ENCODE measurements at places on chromosomes 11 and 22.

GRCh38 chr22:19730198-19730597 is 6.9 kb downstream of the GP1BB start:
- H3K4me1 ChIP-seq: no peaks in the 10 kb centered on the region
- H3K27me3 ChIP-seq: no peaks in the 10 kb centered on the region
- H3K36me3 ChIP-seq: no peaks in the 10 kb centered on the region
- H3K4me3 ChIP-seq: no peak overlapping the region

- DNase-seq: no peak
- H3K27ac ChIP-seq: no peak overlapping the region
- no peaks in the 10 kb centered on the region for H3K4me1 ChIP-seq
- H3K4me3 ChIP-seq: no peak overlapping the region
- H3K27me3 ChIP-seq: no peaks in the 10 kb centered on the region
- H3K36me3 ChIP-seq: no peaks in the 10 kb centered on the region
These were observed 186.6 kb downstream of the JRKL start for GRCh38 chr11:96576383-96576782.

DNA sequence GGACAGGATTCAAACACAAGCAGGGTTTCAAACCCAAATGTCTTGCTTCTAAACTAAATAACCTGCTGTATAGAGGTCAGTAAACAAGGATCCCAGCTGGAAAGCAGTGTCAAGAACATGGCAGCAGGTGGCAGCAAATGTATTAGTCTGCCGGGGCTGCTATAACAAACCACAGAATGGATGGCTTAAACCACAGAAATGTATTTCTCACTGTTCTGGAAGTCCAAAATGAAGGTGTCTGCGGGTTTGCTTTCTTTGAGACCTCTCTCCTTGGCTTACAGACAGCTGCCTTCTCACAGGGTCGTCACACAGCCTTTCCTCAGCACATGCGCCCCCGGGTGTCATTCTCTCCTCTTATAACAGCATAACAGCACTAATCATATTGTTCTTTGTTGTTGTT is 65.1 kb upstream of the LRRC55 start:
- no peak overlapping the region for H3K4me3 ChIP-seq
- no peak for DNase-seq
- H3K36me3 ChIP-seq: no peaks in the 10 kb centered on the region
- H3K27ac ChIP-seq: no peak overlapping the region
- H3K27me3 ChIP-seq: no peaks in the 10 kb centered on the region

- no peak for DNase-seq
- H3K36me3 ChIP-seq: no peaks in the 10 kb centered on the region
- no peaks in the 10 kb centered on the region for H3K4me1 ChIP-seq
- no peak overlapping the region for H3K27ac ChIP-seq
- H3K4me3 ChIP-seq: no peak overlapping the region
- H3K27me3 ChIP-seq: no peaks in the 10 kb centered on the region
These were observed 68.7 kb downstream of the CCDC81 start for GRCh38 chr11:86443415-86443814.

DNA sequence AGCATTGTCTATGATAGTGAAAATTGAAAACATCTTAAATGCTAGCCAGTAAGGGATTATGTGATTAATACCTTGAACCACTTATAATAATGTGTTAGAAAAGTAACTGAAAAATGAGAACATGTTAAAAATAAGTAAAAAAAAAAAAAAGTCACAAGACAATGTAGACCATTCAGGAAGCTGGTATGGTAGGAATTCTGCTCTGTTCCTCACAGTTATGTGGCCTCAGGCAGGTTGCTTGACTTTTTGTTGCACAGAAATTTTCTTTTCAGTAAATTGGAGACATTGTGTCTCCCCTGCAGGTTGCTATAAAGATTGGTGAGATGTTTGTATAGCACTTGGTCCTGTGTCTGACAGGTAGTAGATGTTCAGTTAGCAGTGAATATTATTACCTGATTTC is 17.3 kb upstream of the PLET1 start:
- H3K4me1 ChIP-seq: no peaks in the 10 kb centered on the region
- H3K27ac ChIP-seq: no peak overlapping the region
- no peak for DNase-seq
- H3K36me3 ChIP-seq: no peaks in the 10 kb centered on the region
- no peaks in the 10 kb centered on the region for H3K27me3 ChIP-seq
- H3K4me3 ChIP-seq: no peak overlapping the region

GRCh38 chr22:50148991-50149721 is 21.4 kb upstream of the PANX2 start:
- no peak overlapping the region for H3K4me3 ChIP-seq
- no peaks in the 10 kb centered on the region for H3K36me3 ChIP-seq
- H3K27me3 ChIP-seq: no peaks in the 10 kb centered on the region
- H3K4me1 ChIP-seq: no peaks in the 10 kb centered on the region

GRCh38 chr11:6667733-6668374 is 12.2 kb upstream of the DCHS1 start:
- H3K4me1 ChIP-seq: no peaks in the 10 kb centered on the region
- no peaks in the 10 kb centered on the region for H3K27me3 ChIP-seq
- H3K36me3 ChIP-seq: no peaks in the 10 kb centered on the region
- no peak overlapping the region for H3K4me3 ChIP-seq
- no peak overlapping the region for H3K27ac ChIP-seq
- DNase-seq: no peak

DNA sequence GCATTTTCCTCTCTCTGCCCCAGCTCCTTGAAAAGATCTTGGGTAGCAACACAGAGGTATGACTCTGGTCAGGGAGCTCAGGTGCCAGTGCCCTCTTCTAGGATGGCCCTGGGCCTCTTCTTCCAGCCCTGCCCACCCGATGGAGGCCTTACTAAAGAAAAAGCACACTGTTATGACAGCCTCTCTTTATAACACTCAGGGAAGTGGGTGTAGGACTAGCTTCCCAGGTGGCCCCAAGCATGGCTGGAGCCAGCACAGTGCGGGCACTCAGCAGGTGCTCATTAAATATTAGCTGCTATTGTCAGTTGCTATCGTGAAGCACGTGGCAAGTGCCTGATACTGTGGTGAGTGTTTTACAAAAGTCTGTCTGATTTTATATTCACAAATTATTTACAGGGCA is 127.2 kb upstream of the B3GAT1 start:
- H3K4me1 ChIP-seq: no peaks in the 10 kb centered on the region
- DNase-seq: no peak
- no peak overlapping the region for H3K4me3 ChIP-seq
- H3K27ac ChIP-seq: no peak overlapping the region

DNA sequence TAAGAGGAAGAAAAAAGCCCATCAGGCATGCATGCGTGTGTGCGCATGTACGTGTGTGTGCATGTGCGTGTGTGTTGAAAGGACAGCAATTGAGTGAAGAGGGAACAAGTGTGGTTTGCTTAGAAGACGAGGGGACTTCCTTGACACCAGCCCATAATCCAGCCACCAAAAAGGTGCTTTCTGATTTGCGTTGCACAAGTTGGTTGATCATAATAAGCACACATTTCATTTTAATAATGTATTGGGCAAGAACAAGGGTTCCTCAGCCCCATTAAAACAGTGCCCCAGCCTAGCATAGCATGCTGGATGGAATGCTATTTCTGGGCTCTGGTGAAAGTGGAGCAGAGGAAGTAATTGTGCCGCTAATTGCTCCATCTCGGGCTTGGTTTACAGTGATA is 493.2 kb downstream of the MIAT start:
- no peaks in the 10 kb centered on the region for H3K27me3 ChIP-seq
- H3K27ac ChIP-seq: no peak overlapping the region
- H3K4me3 ChIP-seq: no peak overlapping the region
- no peak for DNase-seq

GRCh38 chr11:13141731-13142709 is 132.9 kb downstream of the RASSF10 start:
- no peak overlapping the region for H3K4me3 ChIP-seq
- peaks cover 6% of the 10 kb centered on the region for H3K4me1 ChIP-seq
- no peaks in the 10 kb centered on the region for H3K36me3 ChIP-seq
- no peak overlapping the region for H3K27ac ChIP-seq
- no peaks in the 10 kb centered on the region for H3K27me3 ChIP-seq
- no peak for DNase-seq

DNA sequence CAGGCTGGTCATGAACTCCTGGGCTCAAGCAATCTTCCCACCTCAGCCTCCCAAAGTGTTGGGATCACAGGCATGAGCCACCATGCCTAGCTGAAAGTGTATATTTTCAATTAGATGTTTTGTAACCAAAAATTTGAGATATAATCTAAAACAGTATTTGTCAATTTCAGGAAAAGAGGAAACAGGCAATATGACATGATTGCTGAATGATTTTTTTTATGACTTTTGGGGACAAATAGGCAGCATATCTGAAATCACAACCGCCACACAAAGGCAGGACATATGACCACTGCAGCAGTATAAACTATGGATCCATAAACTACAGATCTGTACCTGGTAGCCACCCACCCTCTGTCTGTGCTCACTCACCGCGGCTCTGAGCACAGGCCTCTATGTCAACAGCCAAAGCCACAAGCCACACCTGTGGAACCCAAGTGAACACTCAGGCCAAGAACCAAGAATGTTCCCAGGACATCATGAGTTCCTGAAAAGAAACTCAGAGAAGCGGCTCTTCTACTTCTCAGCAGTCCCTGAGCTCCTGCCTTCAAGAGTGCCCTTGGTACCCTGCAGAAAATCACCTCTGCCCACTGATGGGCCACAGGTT is 22.5 kb downstream of the PISD start:
- no peak for DNase-seq
- H3K36me3 ChIP-seq: no peaks in the 10 kb centered on the region
- no peaks in the 10 kb centered on the region for H3K4me1 ChIP-seq
- H3K27ac ChIP-seq: no peak overlapping the region
- no peak overlapping the region for H3K4me3 ChIP-seq

- H3K27me3 ChIP-seq: no peaks in the 10 kb centered on the region
- no peak overlapping the region for H3K4me3 ChIP-seq
- H3K36me3 ChIP-seq: no peaks in the 10 kb centered on the region
- DNase-seq: peak; percentile 85
- H3K4me1 ChIP-seq: peaks cover 26% of the 10 kb centered on the region
These were observed 49.5 kb upstream of the SMIM38 start for GRCh38 chr11:69106031-69106811.

GRCh38 chr11:43920598-43921419 is 21.6 kb upstream of the C11orf96 start:
- no peaks in the 10 kb centered on the region for H3K4me1 ChIP-seq
- DNase-seq: no peak
- no peaks in the 10 kb centered on the region for H3K36me3 ChIP-seq
- no peak overlapping the region for H3K4me3 ChIP-seq
- H3K27me3 ChIP-seq: no peaks in the 10 kb centered on the region

GRCh38 chr11:12598330-12599256 is 75.6 kb upstream of the TEAD1 start:
- H3K27me3 ChIP-seq: no peaks in the 10 kb centered on the region
- DNase-seq: no peak
- H3K27ac ChIP-seq: no peak overlapping the region
- no peak overlapping the region for H3K4me3 ChIP-seq
- no peaks in the 10 kb centered on the region for H3K4me1 ChIP-seq
- H3K36me3 ChIP-seq: no peaks in the 10 kb centered on the region

- no peak overlapping the region for H3K27ac ChIP-seq
- H3K36me3 ChIP-seq: no peaks in the 10 kb centered on the region
- no peaks in the 10 kb centered on the region for H3K4me1 ChIP-seq
- no peaks in the 10 kb centered on the region for H3K27me3 ChIP-seq
- DNase-seq: no peak
These were observed 75.2 kb downstream of the DHCR7 start for GRCh38 chr11:71372693-71373657.

DNA sequence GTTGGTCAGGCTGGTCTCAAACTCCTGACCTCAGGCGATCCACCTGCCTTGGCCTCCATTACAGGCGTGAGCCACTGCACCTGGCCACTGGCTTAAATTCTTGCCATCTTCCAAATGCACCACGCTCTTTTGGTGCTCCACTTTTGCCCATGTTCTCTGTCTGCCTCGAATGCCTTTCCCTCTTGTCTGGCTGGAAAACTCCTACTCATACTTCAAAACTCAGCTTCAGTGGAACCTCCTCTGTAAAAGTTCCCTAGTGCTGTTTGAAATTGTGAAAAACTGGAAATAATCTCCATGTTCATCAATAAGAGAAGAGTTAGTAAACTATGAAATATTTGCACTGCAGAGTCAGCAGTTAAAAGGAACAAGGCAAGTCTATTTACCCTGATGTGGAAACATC is 11.5 kb downstream of the VWCE start:
- H3K36me3 ChIP-seq: no peaks in the 10 kb centered on the region
- H3K27ac ChIP-seq: no peak overlapping the region

DNA sequence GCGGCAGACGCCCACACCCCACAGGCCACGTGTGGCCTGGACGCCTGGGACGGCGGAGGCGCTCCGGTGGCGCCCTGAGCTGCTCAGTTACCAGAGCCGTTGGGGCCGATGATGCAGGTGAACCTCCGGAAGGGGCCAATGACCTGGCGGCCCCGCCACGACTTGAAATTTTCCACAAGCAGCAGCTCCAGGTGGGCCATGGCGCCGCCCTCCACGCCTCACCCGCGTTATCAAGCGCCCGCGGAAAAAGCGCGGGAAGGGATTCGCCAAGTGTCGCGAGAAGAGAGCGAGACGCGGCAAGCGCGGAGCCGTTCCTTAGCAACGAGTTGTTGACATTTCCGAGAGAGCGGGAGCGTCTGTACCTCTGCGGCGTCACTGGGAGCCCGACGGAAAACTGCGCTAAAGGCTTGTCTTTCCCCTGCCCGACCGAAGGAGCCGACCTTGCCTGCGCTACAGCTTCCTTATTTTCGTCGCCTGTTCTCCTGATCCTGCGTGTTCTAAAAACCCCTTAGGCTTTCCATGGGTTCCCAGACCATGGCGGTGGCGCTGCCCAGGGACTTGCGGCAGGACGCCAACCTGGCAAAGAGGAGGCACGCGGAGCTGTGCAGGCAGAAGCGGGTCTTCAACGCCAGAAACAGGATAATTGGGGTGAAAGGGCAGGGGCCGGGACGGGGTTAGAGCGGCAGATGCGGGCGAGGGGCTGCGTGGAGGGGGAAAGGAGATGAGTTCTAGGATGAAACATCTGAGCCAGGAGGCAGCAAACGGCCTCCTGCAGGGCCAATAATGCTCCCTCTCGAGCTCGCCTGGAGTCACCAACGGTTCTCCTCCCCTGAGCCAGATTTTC is at the start of the genes RIBC2 and SMC1B:
RIBC2 (plus strand) TSS at position 326 of the 844 bp plus-strand sequence; CDS start at position 520, 194 bp downstream.
SMC1B (minus strand) TSS at position 232 of the 844 bp plus-strand sequence; CDS start at position 200, 32 bp downstream.
- peak; percentile 78 for DNase-seq
- no peaks in the 10 kb centered on the region for H3K36me3 ChIP-seq
- no peaks in the 10 kb centered on the region for H3K27me3 ChIP-seq
- H3K27ac ChIP-seq: peak within 1 kb of the TSS; percentile 62
- H3K4me1 ChIP-seq: no peaks in the 10 kb centered on the region

- no peak overlapping the region for H3K27ac ChIP-seq
- no peaks in the 10 kb centered on the region for H3K36me3 ChIP-seq
- H3K27me3 ChIP-seq: no peaks in the 10 kb centered on the region
- peaks cover 20% of the 10 kb centered on the region for H3K4me1 ChIP-seq
These were observed 1.8 kb downstream of the SLC25A1 start for GRCh38 chr22:19176732-19177131.

DNA sequence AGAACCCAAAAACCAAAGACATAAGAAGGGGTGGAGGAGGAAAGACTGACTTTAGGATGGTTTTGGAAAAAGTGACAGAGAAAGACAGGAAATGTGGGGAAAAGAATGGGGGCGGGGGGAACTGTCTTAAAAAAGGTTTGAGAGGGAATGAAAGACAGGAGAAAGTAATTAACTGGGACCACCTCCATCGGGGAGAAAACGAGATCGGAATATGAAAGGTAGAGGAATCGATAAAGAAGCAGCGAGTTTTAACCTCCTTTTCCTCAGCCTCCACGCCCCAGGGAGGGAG is 524 bp downstream of the MTMR2 start:
- peak overlapping the region; percentile 58 for H3K4me3 ChIP-seq
- H3K36me3 ChIP-seq: no peaks in the 10 kb centered on the region
- peak overlapping the region; percentile 93 for H3K27ac ChIP-seq
- H3K27me3 ChIP-seq: no peaks in the 10 kb centered on the region

Measured in prostate gland (tissue), 2 donors.